ENCODE measurements at places on chromosomes 2 and 18.

DNA sequence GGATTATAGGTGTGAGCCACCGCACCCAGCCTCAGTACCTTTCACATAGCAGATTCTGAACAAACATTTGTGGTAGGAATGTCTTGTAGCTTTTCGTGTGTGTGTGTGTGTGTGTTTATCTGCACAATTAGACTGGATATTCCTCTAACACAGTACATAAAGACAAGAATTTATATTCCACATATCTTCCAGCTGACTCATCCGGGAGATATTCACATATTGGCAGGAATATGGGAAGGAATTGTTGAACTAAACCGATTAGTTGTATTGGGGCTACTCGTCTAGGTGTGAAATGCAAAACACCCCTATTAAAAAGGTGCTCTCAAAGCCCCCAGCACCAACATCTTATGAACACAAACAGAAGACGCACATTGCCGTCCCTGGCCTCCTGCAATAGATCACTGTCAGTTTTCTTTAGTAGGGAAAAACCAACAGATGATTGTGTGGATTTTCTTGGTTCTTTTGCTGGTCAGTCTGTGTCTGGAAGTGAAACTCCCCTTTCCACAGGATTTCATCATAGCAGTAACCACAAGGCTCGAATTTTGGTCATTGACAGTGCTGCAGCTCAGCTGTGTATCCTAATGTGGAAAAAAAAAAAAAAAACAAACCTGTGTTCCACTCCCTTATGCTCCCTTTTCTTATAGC lies 208.5 kb upstream of the ACVR2A start:
- DNase-seq: peak; percentile 93

GRCh38 chr2:18510775-18511174 lies 49.7 kb downstream of the RDH14 start:
- no peak for DNase-seq

DNA sequence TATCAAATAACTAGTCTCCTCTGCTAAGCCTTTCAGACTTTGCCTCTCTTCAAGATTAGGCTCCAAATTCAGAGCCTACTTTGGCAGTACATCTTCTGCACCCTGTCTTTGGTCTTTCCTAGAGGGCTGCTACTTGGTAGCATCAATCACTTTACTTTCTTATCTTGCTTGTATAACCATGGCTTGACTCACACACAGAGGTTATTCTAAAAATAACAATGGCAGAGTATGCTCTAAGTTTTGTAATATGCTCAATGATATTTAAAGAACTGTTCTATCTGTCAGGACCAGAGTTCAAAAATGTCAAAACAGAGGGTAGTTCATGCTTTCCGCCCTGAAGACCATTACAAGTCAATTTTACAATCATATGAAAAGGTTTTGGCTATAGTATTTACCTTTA lies 27.7 kb downstream of the THOC1 start:
- no peak for DNase-seq

DNA sequence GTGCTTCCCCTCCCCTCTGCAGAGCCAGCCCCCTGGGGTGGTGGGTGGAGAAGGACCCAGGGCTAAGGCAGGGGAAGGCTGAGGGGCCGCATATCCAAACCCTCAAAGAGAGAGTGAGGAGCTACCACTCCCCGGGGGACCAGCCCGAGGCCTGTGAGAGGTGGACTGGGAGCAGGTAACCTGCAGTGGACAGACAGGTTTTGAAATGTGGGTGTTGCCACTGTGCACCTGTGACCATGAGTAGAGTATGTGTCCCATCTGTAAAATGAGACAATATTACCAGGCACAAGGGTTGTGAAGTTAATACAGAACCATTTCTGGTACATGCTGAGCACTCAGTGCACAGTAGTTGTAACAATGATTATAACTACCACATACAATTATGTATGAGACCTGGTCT lies 51.2 kb upstream of the POMC start:
- no peak for DNase-seq

DNA sequence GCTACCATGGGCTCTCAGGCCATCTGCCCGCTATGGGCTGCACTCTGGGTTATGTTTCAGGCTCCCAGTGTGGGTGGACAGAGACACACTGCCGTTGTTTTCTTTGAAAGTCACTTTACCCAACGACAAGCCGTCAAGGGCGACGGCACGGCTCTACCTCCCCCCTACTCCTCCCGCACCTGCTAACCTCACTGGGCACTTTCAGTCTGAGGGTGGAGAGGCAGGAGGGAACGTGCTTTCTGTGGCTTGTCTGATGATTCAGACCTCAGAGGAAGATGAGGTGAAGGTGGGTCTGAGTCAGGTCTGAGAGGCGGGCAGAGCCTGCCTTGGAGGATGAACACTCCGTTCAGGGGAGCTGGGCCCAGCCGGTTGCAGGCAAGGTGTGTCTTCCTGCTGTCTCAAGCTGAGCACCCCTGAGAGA lies 147.6 kb upstream of the HDAC4 start:
- no peak for DNase-seq

GRCh38 chr18:79420033-79420745 lies 24.5 kb downstream of the NFATC1 start:
- no peak for DNase-seq

GRCh38 chr2:143933946-143934569 lies 585.9 kb downstream of the ZEB2 start:
- DNase-seq: no peak

- no peak for DNase-seq
Measured at GRCh38 chr2:42052702-42053481, 5.1 kb downstream of the PKDCC start.

GRCh38 chr18:61785588-61785987 lies 107.2 kb downstream of the RNF152 start:
- no peak for DNase-seq

- DNase-seq: no peak
Measured at GRCh38 chr2:8394131-8394530, 287.7 kb upstream of the ID2 start.

DNA sequence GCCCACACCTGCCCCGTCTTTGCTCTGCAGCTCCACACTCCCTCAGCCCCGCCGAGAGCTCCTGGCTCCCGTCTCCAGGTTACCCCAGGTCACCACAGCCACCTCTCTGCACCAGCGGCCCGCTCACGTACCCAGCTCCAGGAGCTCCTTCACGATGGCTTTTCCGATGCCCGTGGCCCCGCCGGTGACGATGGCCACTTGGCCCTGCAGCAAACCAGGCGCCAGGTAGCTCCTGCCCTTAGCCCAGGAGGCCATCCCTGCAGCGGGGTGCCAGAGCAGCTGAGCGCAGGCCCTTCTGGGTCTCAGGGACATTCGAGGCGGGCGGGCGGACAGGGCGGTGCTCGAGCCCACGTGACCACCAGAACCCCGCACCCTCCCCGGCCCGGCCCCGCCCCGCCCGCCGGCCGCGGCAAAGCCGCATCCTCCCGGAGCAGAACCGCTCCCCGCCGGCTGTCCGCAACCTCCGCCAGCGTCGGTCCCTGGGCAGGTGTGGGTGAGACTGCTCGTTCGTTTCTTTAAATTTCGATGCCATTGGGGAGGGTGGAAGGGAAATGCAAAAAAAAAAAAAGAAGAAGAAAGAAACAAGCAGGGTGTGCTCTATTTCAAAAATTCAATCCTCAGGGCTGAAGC lies at the start of the genes PECR and TMEM169:
Gene PECR, minus strand, starts transcription at position 323 of the 630 bp plus-strand sequence. Its CDS starts 68 bp downstream, at position 255.
Gene TMEM169, plus strand, starts transcription at position 433 of the 630 bp plus-strand sequence. CDS start 14,045 bp downstream, outside the sequence.
- peak; percentile 57 for DNase-seq

DNA sequence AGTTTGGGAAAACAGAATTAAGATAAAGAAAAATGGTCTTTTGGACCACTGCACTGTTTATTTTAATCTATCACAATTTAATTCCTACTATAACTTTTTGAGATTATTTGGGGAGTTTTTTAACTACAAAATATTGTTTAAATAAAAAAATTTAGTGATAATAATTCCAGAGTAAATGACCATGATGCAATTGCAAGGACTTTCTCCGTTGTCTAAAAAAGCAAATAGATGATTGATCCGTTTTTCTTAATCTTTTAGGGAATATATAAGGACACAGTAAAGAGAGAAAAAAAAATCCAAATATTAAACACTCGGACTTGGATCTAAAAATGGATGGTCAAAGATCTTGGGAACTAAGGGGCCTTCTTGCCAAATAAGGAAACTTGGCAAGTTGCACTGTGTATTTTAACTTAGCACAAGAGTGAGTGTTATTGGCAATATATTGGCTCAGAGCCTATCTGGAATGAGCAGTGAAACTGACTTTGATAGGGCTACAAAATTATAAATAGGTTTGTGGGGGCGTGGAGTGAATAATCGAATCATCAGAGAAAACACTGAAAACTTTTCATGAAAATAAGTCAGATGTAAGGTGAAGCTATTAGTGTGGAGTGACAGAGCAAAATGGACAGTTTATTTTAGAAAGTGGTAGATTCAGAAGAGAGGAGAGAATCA lies 2.0 kb downstream of the MAP3K20 start:
- no peak for DNase-seq

GRCh38 chr2:37992601-37993000 lies 67.5 kb downstream of the RMDN2 start:
- DNase-seq: no peak

GRCh38 chr18:35387152-35387571 lies 10.0 kb upstream of the ZNF396 start:
- DNase-seq: no peak

DNA sequence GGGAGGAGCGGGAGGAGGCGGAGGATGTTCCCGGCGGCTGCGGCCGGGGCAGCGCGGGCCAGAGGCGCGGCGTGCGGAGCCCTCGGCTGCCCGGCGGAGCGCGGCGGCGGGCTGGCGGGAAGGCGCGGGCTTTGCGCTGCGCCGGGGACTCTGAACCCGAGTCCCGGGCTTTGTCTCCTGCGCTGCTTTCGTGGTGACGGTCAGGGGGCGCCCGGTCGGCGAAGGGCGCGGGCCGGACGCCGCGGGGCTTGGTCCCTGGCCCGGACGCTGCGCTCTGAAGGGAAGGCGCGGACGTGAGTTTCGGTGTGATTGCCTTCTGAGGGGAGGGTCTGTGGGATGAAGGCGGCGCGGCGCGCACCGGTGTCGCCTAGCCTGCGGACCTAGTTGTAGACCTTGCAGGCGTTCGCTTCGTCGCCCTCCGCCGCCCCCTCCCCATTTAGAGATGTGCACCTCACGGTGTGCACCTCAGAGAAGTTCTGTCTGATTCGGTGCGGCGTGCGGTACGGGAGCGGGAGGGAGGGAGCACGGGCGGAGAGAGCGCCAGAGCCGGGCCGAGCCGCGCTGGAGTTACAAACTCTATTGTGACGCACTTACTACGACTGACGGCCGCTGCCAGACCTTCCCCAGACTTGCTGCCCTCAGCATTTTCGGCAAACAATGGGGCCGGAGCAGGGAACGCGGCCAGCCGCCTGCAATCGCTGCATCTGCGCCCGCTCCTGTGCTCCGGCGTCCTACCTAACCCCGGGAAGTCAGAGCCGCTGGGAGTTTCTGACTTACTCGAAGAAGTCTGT lies 2.1 kb downstream of the BCL2L11 start:
- DNase-seq: peak; percentile 77

DNA sequence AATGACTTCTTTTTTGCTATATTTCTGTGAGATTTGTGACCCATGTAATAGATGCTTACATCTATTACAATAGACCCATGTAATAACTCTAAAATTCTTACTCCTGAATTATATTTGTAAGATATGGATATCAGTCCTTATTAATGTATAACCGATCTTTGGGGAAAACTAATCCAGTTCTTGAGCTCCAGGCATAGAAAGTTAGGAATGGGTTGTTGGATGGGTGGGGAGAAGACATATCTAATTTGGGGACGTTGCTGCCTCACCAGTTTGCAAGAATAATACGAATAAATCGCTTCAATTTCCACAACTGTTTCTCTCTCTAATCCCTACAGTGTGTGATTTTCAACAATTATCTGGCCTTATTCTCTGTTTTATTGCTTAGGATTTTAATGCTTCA lies 13.5 kb downstream of the CAVIN2 start:
- DNase-seq: no peak

GRCh38 chr2:52572469-52572894 lies 1195.1 kb upstream of the CHAC2 start:
- no peak for DNase-seq

DNA sequence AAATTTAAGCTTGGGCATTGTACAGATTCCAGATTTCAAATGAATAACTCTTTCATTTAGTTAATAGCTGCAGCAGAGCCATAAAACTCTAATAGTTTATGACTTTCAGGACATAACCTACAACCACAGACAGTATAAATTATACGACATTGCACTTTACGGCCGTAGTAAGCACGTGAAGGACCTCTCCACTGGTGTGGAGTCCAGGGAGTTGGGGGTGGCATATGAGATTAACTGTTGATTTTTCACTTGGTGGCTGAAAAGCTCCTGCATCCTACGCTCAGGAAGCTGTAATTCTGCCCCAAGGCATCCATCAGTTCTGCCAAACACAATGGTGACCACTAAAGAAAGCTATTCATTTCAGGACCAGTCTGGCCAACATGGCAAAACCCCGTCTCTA lies 376.2 kb downstream of the SOX11 start:
- DNase-seq: no peak

- DNase-seq: no peak
Measured at GRCh38 chr2:100018341-100019193, 123.8 kb downstream of the AFF3 start.

GRCh38 chr18:14912967-14913366 lies 165.0 kb downstream of the ANKRD30B start:
- no peak for DNase-seq

- no peak for DNase-seq
Measured at GRCh38 chr18:59535055-59535454, 162.2 kb downstream of the CCBE1 start.

- DNase-seq: no peak
Measured at GRCh38 chr2:71479261-71479660, 25.9 kb downstream of the DYSF start.

- DNase-seq: no peak
Measured at GRCh38 chr18:71798986-71799673, 745.0 kb downstream of the CBLN2 start.

DNA sequence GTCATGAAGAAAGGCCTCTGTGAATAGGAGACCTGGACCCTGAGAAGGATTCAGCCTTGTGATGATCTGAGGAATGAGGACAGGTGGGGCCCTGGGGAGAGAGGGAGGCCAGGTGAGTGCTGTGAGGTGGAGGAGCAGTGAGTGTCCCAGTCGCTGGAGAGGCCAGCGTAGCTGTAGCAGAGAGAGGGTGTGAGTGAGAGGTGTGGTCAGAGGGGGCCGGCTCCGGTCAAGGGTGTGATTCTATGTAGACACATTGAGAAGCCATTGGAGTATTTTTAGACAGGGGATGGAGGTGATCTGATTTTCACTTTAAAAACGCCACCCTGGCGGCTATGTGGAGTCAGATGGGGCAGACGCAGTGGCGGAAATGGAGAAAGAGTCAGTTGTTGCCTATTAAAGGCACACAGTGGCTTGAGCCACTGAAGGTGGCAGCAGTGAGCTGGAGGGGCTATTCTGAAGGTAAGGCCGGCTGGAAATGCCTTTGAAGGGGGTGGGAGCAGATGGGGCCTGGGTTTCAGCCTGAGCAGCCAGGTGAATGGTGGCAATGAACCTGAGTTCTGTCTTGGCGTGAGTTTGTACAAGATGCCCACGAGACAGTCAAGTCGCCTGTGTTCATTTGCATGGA lies 55.6 kb downstream of the GREB1 start:
- no peak for DNase-seq

All from inflammatory macrophage treated with lipopolysaccharide for 4 hours (primary cell).